ENCODE measurements at places on chromosomes 1 and 21. TPM values are rescaled to one million over a fixed set of nuclear protein-coding genes. Genes with fewer than 3 reads are reported as not detected.
A peak's percentile ranks its signal among the peaks of the same experiment; 100 is the strongest.

DNA sequence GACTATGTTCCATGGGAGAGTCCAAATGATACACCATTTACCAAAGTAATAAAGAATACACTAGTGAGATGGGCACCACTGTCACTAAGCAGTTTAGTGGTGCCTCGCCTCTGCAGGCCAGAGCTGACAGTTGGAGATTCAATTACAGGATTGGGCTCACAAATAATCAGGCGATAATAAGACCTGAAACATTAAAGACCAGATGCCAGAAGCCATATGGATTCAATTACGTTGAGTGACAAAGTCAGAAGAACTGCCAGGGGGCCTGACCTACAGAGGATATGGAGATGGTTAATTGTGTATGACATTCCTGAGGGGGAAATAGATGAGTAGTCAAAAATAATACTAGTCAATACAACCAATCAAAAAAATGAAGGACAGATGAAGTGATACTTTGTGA, 65.2 kb upstream of the ST6GALNAC5 start:
- DNase-seq: no peak

- no peak for DNase-seq
These were observed 105.9 kb downstream of the BCAR3 start for GRCh38 chr1:93575621-93576284.

DNA sequence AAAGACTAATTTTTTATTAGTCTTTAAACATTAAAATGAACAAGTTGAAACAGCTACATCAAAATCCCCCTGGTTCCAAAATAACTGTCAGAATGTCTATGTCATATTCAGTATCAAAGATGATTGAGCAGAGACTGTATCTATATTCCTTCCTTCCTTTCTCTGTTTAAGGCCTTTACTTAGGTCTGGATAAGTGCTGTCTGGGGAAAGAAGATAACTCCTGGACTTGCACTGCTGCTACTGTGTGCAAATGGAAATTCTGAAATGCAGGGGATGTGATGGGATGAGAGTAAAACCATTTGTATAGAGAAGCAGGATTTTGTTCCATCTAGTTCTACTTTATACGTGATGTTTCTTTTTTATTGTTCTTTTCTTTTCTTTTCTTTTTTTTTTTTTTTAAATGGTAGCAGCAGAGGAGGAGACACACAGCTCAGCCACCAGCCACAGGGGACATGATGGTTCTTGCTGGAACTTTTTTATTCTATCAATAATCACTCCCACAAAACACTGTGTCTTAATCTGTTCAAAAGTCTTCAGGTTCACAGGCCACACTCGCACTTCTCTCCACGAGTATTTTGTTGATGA, 33.6 kb upstream of the FOXE3 start:
- DNase-seq: no peak

BSND gene
- 0.12 TPM for total RNA-seq

IGSF9 gene
- total RNA-seq: not detected

DNA sequence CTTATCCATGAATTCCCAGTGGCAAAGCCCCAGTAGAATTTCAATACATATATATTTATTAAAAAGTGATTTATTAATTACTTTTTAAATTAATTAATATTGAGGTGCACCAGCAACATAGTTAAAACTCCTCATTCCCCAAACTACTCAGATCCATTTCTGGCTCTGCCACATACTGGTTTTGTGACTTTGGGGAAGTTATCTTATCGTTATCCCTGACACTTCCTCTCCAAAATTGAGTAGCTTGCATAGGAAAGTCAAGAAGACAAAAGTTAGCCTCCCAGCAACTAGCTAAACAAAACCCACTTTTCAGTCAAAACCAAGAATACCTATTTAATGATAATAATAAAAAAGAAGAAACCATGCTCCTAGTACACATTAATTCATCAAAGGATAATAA, 35.9 kb downstream of the TCP10L start:
- no peak for DNase-seq

GRCh38 chr1:77342745-77343144, 60.9 kb downstream of the AK5 start:
- no peak for DNase-seq

DCST1 gene
- total RNA-seq: not detected

- DNase-seq: no peak
These were observed 16.0 kb downstream of the LIN9 start for GRCh38 chr1:226292874-226293552.

TMEM125 gene
- total RNA-seq: not detected

- DNase-seq: no peak
These were observed 73.2 kb upstream of the ADGRL4 start for GRCh38 chr1:79079770-79080169.

DNA sequence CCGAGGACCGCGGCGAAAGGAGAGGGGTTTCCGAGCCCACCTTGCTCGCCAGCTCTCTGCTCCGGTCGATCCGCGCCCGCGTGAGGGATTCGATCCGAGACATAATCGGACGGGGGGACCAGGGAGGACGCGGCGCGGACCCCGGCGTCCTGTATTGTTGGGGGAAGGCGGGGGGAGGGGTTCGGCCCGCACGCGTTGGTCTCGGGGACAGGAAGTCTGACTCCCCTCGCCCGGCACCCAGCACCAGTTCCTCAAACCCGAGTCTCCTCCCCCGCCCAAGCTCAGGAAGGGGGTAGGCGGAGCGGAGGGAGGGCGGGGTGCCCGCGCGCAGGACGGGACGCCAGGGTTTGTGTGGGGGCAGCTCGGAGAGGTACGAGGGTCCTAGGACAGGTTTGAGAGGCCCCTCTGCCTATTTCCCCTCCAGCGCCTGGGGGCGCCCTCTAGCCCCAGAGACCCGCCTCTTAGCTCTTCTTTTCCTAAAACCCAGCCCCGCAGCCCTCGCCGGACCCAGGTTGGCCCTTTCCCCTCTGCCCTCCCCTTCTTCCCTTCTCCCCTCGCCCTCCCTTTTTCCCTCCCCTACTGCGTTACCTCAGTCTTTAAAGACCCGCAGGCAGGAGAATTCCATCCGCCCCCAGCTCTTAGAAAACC, at the start of gene ARHGEF2:
ARHGEF2 (minus strand) TSS at position 223 of the 648 bp plus-strand sequence; CDS start at position 103, 120 bp downstream.
- DNase-seq: peak; percentile 82

DNA sequence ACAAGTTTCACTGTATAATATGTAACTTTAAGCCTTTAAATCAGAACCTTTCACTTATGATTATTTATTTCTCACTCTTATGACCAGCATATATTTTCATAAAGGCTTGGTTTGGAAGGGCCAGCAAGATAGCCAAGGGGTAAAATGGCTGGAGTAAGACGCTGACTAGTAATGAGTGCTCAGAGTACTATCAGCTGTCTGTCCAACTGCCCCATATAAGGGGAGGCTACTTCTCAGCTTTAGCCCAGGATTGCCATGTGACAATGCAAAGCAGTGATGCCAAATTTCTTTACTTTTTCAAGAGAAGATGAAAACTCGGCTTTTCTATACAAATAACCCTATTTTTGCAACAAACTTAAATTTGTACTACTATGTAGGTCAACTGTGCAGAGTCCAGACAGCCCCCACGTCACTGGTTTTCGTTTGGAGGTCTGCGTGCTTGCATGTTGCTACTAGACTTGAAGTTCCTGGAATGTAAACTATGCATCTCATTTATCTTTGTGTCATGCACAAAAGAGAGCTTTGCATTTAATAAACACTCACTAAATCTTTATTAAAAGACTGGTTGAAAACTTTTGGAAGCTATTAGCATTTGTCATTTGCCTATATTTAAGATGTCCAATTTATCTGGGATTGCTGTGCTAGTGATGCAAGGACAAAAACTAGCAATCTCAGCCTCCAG, 110.4 kb downstream of the TNFSF18 start:
- DNase-seq: no peak

DNA sequence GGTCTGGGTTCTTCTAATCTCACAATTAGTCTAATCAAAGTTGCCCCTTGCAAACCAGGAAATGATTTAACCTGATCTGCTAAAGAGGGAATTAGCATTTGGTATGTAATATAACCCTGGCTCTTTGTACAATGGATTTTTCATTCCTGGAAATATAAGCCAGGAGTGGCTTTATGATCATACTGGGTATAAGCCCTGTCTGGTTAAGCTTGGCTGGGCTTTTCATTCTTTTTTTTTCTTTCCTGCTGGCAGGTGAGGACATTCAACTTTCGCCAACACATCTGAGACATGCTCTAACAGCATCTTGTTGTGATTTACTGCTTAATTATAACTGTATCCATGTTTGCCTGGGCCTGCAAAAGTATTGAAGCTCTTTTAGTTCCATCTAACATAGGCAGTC, 20.4 kb upstream of the SDE2 start:
- DNase-seq: no peak

- no peak for DNase-seq
These were observed 387.3 kb downstream of the RYR2 start for GRCh38 chr1:237429252-237429651.

GRCh38 chr1:180633057-180634056, 1.5 kb downstream of the XPR1 start:
- DNase-seq: no peak

DNA sequence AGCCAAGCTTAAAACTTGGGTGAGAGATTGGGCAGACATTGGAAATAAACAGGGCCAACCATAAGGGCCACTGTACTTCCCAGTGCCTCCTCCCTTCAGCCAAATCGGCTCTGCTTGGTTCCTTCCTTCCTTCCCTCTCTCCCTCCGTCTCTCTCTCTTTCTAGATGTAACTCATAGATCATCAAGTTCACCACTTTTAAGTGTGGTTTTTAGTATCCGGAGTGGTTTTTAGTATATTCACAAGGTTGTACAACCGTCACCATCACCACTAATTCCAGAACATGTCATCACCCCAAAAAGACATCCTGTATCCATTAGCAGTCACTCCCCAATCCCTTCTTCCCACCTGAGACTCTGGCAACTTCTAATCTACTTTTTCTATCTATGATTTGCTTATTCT, 51.0 kb downstream of the MYSM1 start:
- DNase-seq: no peak

DOP1B gene
- total RNA-seq: 12.9 TPM

BARHL2 gene
- not detected for total RNA-seq

- DNase-seq: no peak
These were observed 50.2 kb downstream of the PCNX2 start for GRCh38 chr1:233245191-233245765.

- no peak for DNase-seq
These were observed 3.5 kb downstream of the PPM1J start for GRCh38 chr1:112711670-112712069.

DNA sequence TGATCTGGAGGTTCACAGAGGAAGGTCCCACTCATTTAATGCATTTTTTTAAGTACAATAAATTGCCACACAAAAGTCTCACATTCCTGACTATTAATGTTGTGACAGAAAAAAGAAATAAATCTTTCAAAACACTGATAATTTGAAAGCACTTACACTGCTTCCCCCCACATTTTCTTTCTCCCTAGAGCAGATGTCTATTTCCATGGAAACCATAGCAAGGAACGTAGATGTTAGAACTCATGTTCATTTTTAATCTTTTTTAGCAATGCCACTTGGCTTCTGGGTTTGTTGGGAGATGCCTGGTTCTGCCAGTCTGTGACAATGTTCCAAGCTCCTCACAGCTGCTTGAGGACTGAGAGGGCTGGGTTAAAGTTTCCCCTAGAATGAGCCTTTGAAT, 1.9 kb upstream of the STMN1 start:
- no peak for DNase-seq

AMY2A gene
- total RNA-seq: not detected

DNA sequence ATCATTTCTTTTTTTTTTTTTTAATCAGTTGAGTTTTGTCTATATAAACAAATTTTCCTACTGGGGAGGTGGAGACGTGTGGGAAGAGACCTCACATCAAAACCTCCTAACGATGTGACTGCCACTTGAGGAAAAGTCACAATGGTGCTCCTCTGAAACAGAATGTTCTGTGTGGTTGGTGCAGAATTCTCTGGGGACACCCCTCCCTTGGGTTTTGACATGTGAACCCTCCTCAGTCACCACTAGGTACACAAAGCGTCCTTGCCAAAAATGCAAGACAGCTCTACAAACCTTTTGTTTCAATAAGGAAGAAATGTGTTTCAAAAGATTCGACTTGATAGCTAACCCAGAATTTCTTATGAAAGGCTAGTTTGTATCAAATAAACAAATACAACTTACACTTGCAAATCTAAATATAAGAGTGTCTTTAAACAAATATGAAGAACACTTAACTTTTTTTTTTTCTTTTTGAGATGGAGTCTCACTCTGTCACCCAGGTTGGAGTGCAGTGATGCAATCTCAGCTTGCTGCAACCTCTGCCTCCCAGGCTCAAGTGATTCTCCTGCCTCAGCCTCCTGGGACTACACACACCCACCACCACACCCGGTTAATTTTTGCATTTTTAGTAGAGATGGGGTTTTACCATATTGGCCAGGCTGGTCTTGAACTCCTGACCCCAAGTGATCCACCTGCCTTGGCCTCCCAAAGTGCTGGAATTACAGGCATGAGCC, 9.3 kb downstream of the SLC25A24 start:
- no peak for DNase-seq

DNA sequence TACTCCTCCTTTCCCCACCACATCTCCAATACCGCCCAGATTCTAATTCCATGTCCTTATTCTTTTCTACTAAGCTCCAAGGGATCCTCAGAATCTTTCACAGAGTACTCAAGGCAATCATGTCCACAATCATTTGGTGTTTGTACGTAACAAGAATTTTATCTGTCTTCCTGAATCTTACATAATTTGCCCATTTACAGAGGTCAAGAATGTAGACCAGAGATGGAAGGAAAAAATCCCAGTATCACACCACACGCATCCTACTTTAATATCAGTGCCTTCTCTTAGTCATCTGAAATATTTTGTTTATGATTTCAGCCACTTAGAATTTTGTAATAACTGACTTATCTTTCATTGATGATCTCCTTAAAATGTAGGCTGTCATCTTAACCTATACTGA, 366.0 kb upstream of the LRRC7 start:
- no peak for DNase-seq

DNA sequence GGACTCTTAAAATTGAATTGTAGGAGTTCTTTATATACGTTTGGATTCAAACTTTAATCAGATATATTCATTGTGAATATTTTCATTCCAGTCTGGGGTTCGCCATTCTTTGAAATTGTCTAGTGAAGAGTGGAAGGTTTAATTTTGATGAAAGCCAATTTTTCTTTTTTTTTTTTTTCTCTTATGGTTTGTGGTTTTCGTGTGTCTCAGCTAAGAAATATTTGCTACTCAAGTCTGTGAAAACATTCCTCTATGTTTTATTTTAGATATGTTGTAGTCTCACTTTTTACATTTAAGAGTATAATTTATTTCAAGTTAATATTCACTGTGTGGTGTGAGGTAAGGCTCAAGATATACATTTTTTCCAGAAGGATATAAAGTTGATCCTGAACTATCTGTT, 220.5 kb downstream of the KCNT2 start:
- no peak for DNase-seq
